ENCODE measurements at places on chromosomes 12 and 14.
A peak's percentile ranks its signal among the peaks of the same experiment; 100 is the strongest.

DNA sequence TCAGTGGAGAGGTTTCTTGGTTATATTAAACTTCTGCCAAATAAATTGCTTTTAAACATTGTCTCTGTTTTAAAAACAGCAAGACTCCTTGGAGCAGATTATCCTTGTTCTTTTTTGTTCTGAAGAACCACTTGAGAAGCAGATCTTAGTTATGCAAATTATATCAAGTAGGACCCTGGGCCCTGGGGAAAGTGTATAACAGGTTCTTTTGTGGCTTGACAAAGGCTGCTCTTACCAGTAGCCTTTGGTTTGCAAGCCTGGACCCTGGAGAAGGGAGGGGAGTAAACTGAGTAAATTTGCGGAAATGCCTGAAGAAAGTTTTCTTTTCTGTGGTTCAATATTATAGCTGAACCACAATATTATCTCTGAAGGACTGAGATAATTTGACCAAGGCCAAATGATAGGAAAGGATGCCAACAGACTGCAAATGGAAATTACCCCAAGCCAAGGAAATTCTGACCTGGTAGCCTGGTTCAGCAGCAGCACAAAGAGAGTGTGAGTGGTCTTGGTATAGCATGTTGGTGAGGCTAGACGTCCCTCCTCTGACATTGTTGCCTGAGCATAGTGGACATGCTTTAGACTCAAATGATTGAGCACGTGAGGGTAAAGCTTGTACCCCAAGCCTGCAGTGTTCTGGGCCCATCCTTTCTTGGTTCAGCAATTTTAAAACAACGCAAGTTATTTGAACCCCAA is 30.4 kb upstream of the SIX1 start:
- no peak for DNase-seq

GRCh38 chr14:87623616-87624015 is 369.4 kb downstream of the GALC start:
- DNase-seq, result no peak

DNA sequence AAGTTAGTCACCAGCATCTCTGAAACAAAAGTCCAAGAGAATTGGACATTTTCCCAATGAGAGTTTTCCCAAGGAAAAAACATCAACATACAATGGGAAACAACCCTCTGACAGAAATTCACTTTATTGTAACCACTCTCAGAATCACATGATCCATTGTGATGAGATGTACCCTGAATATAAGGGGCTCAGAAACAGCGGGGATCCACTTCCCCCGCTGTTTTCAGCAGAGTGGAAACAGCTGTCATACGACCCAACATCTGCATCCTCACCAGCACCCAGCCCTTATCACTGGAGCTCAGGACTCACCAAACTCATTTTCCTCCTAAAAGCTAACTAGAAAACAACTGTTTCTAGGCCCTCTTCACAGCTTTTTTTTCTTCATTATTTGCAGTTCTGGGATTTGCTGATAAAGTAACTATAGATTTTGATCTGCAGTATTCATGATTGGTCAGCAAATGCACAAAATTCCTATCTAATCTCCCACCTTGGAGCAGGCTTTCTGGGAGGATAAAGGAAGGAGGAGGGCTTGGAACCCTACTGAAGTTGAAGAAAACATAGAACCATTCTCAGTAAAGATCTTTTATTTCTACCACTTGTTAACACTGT is 31.3 kb downstream of the CORO1C start:
- DNase-seq, result no peak

GRCh38 chr14:69270795-69271708 is 11.1 kb downstream of the GALNT16 start:
- no peak for DNase-seq

- DNase-seq, result no peak
These were observed 1.1 kb downstream of the TAOK3 start for GRCh38 chr12:118371321-118372282.

DNA sequence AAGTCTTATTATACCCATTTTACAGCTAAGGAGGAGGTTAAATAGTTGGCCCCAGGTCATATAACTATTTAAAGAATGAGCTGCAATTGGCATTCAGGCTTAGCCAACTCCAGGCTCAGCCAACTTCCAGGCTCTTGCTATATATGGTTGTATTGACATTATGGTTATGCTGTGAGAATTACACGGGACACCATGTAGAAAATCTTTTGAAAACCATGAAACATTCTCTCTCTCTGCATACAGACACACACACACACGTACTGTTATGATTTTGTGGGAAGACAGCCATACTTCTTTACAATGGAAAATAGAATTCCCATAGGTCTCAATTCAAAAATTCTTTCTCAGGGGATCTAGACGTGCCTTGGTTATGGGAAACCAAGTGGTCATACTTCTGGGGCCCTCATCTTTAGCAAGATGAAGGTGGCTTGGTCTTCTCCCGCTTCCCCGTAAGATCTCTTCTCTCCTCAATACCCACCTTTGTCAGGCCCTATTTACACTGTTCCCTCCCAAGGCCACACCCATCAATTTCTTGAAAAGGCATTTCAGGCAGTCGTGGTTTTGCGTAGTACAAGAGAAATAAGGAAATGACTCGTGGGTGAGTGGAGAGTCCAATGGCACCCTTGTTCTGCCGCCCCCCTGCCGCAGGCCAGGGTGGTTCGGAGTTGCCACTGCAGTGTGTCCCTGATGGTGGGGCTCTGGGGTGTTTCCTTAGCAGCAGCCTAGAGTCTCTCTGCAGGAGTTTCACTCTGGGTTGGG is 10.0 kb upstream of the GPRC5A start:
- DNase-seq, result no peak

DNA sequence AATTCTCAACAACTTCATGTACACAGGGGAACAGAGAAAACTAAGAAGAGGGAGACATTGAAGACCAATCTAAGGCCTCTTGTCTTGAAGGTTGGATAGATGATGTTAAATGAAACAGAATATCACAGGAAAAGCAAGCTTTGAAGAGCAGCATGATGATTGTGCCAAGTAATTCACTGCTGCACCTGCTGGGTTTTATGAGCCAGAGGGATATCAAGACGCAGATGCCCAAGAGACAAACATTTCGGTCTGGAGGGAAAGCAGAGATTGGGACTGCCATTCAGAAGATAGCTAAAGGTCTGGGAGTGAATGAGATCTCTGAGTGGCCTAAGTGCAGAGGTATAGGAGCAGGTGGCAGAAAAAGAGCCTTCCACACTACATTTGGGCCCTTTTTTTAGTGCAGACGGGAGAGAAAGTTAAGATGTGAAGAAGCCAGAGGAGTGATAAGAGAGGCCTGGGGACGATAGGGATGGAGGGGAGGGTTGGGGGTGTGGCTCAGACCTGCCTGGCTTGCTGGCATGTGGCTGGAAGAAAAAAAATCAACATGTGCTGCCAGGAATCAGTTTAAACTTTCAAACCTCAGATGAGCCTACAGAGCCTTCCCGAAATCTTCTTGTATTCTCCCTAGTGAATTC is 200.6 kb downstream of the AEBP2 start:
- no peak for DNase-seq

DNA sequence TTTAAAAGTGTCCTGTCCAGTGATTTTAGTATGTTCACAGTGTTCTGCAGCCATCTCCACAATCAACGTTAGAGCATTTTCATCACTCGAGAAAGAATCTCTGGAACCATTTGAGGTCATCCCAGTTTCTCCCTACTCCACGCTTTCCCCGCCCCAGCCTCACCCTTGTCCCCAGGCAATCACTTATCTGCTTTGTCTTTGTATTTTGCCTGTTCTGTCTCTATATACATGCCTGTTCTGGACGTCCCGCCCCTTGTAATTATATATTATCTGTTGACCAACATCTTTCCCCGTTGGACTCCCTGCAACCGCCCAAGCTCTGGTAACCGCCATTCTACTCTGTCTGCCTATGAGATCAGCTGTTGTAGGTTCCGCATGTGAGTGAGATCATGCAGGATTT is 21.5 kb upstream of the ASPG start:
- no peak for DNase-seq

GRCh38 chr12:59005193-59005955 is 85.1 kb upstream of the LRIG3 start:
- DNase-seq, result peak; percentile 96

GRCh38 chr12:42364692-42365091 is 38.7 kb downstream of the PPHLN1 start:
- no peak for DNase-seq

- no peak for DNase-seq
These were observed 344.0 kb downstream of the PDZRN4 start for GRCh38 chr12:41532072-41532471.

DNA sequence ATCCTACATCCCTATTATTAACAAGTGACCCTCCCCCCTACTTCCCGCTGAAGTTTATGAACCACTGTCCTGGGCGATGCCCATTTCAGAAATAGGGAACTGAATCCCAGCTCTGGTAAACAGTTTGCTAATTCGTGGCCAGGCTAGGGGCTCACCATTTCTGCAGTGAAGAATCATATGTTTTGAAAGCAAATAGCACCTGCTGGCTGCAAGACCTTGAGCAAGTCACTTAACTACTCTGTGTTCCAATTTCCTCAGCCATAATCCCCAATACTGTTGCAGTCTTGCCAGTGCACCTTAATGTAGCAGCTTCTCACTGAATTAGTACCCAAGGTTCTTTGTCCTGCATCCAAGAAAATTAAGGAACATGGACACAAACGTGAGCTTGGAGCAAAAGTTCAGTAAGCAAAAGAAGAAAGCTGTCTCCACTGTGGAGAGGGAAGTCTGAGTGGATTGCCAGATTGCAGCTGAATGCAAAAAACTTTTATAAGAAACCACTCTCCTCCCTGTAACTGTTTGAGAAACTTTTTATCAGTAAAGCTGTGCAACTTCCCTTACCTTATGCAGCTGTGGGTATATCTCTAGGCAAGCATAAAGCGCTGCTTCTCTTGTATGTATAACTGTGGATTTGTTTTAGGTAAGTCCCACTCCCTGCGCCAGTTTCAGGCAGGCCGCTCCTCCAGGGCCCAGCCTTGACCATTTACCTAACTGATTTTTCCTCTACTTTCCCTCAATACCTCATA is 824 bp downstream of the OAS1 start:
- DNase-seq, result no peak

DNA sequence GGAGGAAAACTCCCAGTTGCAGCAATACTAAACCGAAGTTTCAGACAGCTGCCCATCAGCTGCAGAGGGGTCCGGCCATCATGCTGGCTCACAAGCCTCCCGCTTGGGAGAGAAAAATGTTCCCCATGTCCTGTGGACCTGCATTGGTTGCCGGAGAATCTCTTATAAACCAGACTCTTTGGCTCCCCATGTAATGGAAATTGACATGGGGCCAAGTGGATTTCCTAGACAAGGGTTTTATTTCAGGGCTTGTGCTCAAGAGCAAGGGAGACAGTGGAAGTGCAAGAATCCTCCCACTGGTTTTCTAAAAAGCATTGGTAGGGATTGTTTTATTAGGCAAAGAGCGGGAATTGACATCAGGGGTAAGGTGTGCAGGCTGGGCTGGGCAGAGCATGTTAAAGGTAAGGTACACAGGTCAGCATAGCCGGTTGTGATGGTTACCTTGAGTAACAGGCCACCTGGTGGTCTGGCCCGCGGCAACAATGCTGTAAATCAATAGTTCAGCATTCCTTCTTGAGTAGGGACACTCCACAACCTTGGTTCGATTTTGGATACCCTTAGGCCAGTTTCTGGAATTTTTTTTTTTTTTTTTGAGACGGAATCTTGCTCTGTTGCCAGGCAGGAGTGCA is 135.4 kb downstream of the UNC79 start:
- peak; percentile 8 for DNase-seq

DNA sequence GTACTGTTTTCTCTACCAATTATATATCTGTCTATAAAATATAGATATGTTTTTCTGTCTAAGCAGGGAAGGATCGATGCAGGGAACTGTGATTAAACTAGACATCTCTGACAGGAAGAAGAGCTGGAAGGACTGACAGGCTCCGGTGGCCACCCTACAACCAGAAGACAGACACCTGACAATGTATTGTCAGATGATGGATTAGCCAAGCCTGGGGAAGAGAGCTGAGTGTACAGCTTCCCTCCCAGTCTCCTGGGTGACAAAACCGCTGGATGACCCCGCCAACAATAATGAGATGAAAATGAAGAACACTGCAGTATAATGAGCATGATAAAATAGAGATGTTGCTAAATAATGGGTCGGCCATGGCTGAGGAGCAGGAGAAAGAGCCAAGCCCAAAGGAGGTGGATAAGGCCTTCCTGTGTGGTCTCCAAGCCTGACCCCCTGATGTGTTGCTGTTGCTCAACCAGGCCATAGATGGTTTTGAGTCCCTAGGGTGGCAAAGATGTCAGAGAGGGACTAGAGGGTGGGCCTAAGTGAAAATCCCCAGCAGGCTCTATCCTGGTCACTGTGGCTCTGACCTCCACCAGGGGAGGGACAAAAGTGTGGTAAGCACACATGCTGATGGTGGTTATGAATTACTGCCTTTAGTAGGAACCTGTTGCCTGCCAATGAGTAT is 28.2 kb downstream of the DHRS2 start:
- no peak for DNase-seq

DNA sequence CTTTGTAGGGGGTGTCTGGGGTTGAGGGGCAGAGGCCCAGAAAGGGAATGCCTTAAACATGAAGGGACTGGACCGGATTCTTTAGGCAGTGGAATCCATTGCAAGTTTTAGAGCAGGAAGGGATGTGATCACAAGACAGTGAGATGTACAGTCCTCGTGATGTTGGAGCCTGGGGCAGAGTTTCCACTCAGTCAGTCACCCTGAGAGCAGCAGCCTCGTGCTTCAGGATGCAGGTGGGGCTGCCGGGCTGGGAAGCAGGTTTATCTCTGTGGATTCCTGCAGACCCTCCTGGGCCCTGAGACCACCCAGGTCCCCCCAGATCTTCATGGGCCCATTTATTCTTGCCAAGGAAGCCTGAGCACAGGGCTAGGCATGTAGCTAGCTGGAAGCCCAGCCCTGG is 38.5 kb downstream of the RIN3 start:
- DNase-seq, result no peak

DNA sequence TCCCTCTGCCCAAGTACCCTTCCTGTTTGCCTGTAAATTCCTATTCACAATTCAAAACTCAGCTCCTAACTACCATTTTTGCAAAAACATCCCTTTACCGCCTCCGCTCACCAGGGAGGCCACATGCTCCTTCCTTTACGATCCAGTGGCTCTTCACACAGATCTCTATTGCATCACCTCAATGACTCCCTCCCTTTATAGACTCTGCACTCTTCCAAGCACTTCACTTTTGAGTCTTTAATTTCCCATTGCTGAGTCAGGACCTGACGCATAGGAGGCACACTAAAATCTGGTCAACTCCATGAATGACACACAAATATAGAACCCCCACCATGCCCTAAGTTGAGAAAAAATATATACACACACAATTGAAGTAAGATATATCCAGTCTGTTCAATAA is 45.9 kb downstream of the PPP1R13B start:
- DNase-seq, result peak; percentile 48
